ENCODE measurements at places on chromosomes 1 and 21. TPM values are rescaled to one million over a fixed set of nuclear protein-coding genes. Genes with fewer than 3 reads are reported as not detected.

The TRIM45 gene
- 15.0 TPM for total RNA-seq

DNA sequence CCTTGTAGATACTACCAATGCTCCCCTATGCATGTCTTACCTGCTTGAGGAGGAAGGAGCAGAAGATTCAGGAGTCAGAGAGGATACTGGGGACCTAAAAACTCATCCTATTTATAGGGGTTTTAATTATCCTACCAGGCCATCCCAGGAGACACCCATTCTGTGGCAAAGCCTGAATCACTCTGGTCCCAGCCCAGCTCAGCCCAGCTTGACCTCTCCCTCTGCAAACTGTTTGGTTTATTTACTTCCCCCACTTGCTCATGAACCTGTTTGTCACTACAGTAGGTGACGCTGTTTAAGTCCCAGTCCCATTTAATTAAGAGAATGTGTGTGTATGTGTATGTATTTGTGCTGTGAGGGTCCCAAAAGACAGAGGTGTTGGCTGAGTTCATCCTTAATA lies at the start of gene RPTN:
TSS of gene RPTN (minus strand) at position 85 of the 400 bp plus-strand sequence. CDS start 1,339 bp downstream, outside the sequence.
- no peaks in the 10 kb centered on the region for H3K36me3 ChIP-seq
- no peaks in the 10 kb centered on the region for H3K4me1 ChIP-seq
- no peaks in the 10 kb centered on the region for H3K27me3 ChIP-seq
- DNase-seq: no peak
- no peak within 1 kb of the TSS for H3K27ac ChIP-seq

The TPTE gene
- total RNA-seq: not detected

DNA sequence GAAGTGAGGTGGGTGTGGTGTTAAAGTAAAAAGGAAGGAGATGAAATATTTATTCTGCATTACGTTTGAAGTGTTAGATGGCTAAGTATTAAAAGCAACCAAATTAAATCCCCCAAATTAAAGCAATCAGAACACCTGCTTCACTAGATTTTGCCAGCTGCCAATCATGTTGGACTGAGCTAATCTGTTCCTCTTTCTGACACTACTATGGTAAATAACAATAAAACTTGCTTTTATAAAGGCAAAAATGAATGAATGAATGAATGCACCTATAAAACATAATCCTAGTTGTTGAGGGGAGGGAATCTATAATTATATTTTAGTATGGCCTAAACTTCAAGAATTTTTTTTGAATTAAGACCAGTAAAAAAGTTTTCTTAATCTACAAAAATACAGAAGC lies 51.0 kb downstream of the RAB3GAP2 start:
- no peak overlapping the region for H3K4me3 ChIP-seq
- no peaks in the 10 kb centered on the region for H3K36me3 ChIP-seq
- peaks cover 32% of the 10 kb centered on the region for H3K4me1 ChIP-seq
- no peaks in the 10 kb centered on the region for H3K27me3 ChIP-seq
- H3K27ac ChIP-seq: no peak overlapping the region

DNA sequence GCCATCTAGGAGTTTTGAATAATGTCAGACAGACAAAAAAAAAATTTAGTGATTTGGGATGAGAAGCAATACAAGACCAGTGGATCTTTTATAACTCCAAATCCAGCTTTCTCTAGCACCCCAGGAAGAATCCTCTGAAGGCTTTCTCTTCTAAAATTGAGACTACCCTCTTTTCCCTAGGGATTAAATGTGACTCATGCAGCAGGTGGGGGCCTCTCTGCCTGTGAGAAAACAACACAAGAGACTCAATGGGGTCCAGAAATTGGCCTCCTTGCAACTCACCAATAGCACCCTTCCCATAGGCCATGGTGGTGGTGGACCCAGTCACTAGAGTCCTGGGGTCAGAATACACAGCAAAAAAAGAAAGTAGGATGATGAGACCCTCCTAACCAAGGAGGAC lies 120.3 kb upstream of the ATP1A1 start:
- no peaks in the 10 kb centered on the region for H3K27me3 ChIP-seq
- no peak overlapping the region for H3K4me3 ChIP-seq
- no peaks in the 10 kb centered on the region for H3K4me1 ChIP-seq
- DNase-seq: no peak

DNA sequence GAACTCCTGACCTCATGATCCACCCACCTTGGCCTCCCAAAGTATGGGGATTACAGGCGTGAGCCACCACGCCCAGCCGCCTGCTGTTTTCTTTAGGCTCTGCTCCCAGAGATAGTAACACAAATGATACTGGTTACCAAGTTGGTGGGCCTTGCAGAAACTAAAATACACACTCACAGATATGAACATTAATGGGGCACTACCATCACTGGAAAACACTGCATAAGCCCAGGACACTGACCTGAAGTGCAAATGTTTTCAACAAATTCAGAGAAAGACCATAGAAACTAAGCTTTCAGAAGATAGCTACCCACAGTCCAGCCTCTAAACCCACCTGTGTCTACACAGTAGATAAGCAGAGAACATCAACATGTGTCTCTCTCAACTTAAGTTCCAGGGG lies 180.5 kb downstream of the FCRL5 start:
- DNase-seq: no peak
- H3K4me1 ChIP-seq: peaks cover 3% of the 10 kb centered on the region
- no peaks in the 10 kb centered on the region for H3K27me3 ChIP-seq
- H3K27ac ChIP-seq: no peak overlapping the region
- no peak overlapping the region for H3K4me3 ChIP-seq
- no peaks in the 10 kb centered on the region for H3K36me3 ChIP-seq

The LMOD1 gene
- total RNA-seq: 0.82 TPM

DNA sequence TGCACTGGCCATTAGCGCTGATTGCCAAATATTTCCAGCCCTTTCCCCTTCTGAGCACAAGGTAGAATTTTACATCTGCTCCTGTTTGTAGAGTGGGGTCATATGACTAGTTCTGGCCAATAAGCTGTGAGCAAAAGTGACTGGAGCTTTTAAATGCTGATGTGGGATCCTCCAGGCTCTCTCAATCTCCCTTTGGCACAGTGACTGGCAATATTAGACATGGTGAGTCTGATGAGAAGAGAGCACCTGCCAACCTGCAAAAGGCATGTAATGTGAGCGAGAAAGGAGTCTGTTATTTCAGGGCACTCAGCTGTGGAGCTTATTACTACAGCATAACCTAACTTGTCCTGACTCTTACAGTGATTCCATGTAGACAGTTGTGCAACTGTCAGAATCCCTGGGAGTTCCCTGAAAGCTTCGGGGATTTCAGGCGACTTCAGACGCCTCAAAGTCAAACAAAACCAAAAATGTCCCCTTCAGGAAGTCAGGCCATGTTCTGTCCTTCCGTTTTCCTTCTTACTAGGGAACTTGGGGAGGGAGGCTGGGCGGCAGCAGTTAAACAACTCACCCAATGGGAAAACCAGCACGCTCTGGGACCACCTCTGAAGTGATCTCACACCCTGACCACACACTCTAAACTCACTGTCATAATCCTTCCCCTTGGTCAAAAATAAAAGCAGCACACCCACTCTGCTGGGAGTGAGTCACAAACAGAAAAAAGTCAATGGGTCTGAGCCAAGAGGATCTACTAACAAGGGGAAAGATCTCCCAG lies 3.6 kb upstream of the RASSF5 start:
- H3K36me3 ChIP-seq: no peaks in the 10 kb centered on the region
- DNase-seq: no peak

- peaks cover 42% of the 10 kb centered on the region for H3K4me1 ChIP-seq
- H3K27me3 ChIP-seq: no peaks in the 10 kb centered on the region
- no peak overlapping the region for H3K27ac ChIP-seq
Measured at GRCh38 chr1:91682882-91683597, 182.4 kb downstream of the CDC7 start.

The CLCC1 gene
- total RNA-seq: 16.6 TPM

DNA sequence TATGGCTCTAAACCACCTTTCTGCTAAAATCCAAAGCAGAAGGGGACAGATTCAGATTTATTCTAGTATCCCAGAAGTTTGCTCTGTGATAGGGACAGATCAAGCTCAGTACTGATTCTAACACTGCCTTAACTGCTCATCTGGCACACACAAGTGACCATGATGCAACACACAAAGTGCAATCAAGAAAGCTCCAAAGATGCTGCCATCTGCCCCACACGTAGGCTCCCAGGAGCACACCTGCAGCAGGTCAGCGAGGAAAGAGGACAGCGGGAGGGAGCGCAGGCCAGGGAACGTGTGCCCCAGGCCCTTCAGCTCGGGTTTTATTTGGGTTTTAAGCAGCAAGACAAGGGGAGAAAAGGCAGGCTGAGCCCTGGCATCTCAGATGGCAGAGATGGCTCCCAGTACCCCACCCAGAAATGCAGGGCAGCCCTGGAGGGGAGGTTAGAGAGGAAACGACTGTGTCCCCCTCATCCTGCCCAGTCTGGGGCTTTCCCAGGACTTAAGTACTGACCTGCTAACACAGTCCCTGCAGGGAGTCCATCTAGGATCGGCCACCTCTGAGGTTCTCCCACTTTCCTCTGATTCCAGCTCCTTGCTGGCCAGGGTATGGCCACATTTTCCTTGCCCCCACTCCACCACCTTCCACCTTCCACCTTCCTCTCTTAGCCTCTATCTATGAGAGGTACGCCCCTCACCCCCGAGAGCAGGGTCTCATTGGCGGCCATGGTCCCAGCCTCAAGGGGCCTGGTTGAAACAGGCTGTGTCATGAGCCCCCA lies 1.2 kb downstream of the TRIM11 start:
- H3K27ac ChIP-seq: no peak overlapping the region
- H3K36me3 ChIP-seq: no peaks in the 10 kb centered on the region
- no peak for DNase-seq
- H3K4me1 ChIP-seq: peaks cover 15% of the 10 kb centered on the region
- H3K4me3 ChIP-seq: peak overlapping the region; percentile 95

- H3K4me3 ChIP-seq: no peak overlapping the region
- H3K36me3 ChIP-seq: no peaks in the 10 kb centered on the region
- DNase-seq: no peak
- no peak overlapping the region for H3K27ac ChIP-seq
Measured at GRCh38 chr1:59732214-59732955, 82.4 kb upstream of the HOOK1 start.

DNA sequence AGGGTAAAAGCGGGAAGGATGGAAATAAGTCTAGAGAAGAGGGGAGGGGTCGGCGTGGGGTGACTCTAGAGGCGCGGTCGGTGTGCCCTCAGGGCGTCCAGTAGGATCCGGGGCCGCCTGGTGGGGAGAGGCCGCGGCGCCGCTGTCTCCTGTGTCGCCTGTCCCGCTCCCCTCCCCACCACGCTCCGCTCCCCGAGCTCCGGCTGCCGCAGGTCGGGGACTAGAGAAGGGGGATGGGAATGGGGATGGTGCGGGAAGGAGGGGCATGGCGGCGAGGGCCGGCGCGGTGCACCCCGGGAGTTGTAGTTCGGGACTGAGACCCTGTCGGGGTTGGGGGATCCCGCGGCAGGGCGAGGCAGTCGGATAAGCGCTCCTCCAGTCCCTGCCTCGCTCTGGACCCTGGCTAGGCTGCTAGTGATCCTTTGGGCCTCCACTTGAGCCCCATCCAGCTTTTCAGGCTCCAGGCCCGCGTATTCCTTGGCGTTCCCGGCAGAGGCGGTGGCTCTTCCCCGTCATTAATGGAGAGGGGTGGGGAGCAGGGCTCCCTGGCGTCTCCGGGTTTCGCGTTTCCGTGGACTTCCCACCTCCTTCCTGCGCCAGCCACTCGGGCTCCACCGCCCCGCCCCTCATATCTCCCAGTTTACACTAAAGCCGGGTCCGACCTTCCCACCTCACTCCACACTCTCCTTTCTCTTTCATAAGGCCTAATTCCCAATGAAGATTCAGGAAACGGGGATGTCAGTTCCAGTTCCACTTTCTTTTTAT lies at the start of gene ENTREP3:
TSS of gene ENTREP3 (minus strand) at position 241 of the 765 bp plus-strand sequence. CDS start 606 bp downstream, outside the sequence.
- peak within 1 kb of the TSS; percentile 89 for H3K4me3 ChIP-seq
- peaks cover 12% of the 10 kb centered on the region for H3K4me1 ChIP-seq
- H3K36me3 ChIP-seq: peaks cover 9% of the 10 kb centered on the region
- peak within 1 kb of the TSS; percentile 76 for H3K27ac ChIP-seq

DNA sequence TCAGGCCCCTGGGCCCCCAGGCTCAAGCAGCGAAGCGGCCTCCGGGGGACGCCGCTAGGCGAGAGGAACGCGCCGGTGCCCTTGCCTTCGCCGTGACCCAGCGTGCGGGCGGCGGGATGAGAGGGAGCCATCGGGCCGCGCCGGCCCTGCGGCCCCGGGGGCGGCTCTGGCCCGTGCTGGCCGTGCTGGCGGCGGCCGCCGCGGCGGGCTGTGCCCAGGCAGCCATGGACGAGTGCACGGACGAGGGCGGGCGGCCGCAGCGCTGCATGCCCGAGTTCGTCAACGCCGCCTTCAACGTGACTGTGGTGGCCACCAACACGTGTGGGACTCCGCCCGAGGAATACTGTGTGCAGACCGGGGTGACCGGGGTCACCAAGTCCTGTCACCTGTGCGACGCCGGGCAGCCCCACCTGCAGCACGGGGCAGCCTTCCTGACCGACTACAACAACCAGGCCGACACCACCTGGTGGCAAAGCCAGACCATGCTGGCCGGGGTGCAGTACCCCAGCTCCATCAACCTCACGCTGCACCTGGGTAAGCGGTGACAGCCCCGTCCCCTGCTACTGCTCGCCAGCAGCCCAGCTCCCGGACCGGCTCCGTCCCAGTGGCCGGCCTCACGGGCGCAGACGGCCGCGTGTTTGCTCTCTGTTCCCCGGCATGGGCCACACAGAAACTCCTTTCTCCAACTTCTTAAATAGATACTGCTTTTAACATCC lies 539 bp downstream of the LAMC1 start:
- no peak overlapping the region for H3K27ac ChIP-seq
- DNase-seq: peak; percentile 92
- H3K27me3 ChIP-seq: peaks cover 13% of the 10 kb centered on the region
- H3K4me1 ChIP-seq: peaks cover 39% of the 10 kb centered on the region
- H3K36me3 ChIP-seq: no peaks in the 10 kb centered on the region

GRCh38 chr1:8281843-8282509 lies 35.9 kb upstream of the SLC45A1 start:
- no peak for DNase-seq
- H3K27ac ChIP-seq: no peak overlapping the region
- H3K36me3 ChIP-seq: peaks cover 5% of the 10 kb centered on the region
- H3K27me3 ChIP-seq: no peaks in the 10 kb centered on the region
- H3K4me1 ChIP-seq: no peaks in the 10 kb centered on the region

DNA sequence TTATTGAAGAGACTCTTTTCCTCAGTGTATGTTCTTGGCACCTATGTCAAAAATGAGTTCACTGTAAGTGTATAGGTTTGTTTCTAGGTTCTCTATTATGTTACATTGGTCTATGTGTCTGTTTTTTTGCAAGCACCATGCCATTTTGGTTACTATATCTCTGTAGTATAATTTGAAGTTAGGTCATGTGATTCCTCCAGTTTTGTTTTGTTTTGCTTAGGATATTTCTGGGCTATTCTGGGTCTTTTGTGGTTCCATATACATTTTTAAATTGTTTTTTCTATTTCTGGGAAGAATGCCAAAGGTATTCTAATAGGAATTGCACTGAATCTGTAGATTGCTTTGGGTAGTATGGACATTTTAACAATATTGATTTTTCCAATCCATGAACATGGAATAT lies 13.2 kb downstream of the TMED5 start:
- no peak overlapping the region for H3K4me3 ChIP-seq
- H3K27me3 ChIP-seq: no peaks in the 10 kb centered on the region
- H3K4me1 ChIP-seq: 0 out of 2 replicates have a peak, but pooled peaks cover 3% of the 10 kb centered on the region
- H3K27ac ChIP-seq: no peak overlapping the region
- DNase-seq: no peak

DNA sequence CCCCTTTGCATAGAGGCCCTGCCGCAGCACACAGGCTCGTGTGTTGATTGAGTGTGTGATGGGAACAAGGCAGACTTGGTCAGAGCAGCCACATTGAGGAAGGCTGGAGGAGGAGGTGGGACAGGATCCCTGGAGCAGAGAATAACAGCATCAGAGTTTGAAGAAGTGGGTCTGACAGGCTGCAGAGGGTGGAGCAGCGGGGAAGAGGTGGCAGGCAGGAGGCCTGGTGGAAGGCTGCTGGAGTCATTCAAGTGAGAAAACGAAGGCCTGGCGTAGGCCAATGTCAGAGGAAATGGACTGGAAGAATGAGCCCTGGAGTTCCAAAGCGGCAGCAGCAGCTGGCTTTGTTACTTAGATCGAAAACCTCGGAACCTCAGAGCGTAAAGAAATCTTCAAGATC lies 115.0 kb upstream of the GRIK3 start:
- no peaks in the 10 kb centered on the region for H3K4me1 ChIP-seq
- no peaks in the 10 kb centered on the region for H3K27me3 ChIP-seq
- H3K36me3 ChIP-seq: no peaks in the 10 kb centered on the region
- H3K4me3 ChIP-seq: no peak overlapping the region

Measured in GM23338 (cell line).